ENCODE measurements at places on chromosomes 16 and 17.

DNA sequence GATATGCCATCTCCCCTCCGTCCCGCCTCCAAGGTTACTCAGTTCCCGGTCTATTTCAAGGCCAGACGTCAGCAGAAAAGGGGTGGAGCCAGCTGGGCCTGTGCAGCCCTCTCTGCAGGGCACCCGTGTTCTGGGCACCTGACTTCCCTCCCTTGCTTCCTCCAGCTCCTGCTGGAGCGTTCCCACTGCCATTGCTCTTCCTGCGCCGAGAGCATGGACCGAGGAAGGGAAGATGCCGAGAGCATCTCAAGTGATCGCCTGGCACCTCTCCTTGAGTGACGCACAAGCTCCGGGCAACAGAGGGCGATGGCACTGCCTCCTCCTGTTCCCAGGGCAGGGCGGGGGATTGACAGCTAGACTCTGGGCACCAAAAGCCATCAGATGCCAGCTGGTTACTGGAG, 29.4 kb upstream of the NAT9 start:
- DNase-seq = no peak

DNA sequence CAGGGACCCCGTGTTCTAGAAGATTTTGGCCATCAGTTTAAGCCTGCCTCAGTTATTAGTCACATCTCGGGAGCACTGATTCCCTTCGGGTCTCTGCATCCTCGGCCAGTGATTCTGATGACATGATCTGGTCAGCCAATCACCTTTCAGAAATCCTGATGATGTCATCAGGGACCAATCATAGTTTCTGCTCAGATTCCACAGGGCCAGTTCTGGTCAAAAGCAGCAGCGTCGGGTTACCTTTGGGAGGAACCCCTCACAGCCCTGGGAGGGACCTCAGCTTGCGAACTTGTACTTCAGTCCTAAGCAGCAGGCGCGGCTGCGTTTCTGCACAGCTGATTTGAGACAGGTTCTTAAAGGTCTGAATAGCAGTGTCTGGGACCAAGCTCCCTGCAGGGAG, 13.9 kb downstream of the KDM8 start:
- DNase-seq = no peak

GRCh38 chr16:72859581-72859980, 188.3 kb downstream of the ZFHX3 start:
- no peak for DNase-seq

GRCh38 chr17:64398320-64398719, 7.7 kb upstream of the PECAM1 start:
- no peak for DNase-seq

GRCh38 chr17:4807605-4808377, 839 bp downstream of the PLD2 start:
- DNase-seq = no peak

DNA sequence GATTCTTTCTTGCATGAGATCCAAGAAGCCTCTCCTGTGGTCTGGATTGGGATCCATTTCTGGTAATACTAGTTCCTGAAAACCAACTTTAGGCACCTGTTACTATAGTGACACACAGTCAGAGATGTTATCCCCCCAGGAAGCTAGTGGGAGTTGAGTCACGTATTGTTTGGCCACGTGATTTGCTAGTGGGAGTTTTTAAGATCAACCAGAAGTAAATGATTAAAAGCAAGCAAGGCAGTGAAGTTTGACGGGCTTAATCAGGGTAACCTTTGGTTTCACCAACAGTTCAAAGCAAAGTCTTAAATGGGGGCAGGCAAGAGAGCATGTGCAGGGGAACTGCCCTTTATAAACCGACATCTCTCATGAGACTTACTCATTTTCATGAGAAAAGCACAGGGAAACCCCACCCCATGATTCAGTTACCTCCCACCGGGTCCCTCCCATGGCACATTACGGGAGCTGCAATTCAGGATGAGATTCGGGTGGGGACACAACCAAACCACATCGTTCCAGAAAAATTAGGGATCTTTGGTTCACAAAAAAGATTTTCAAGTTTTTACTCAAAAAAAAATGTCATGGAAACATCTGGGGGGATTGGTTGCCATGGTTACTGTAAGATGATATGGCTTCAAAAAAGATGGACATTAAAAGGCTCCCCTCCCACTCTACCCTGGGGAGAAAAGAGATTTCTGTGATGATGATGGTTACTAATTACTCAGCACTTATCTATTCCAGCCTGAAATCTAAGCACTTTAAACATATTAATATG, 483.1 kb upstream of the ERCC4 start:
- no peak for DNase-seq

GRCh38 chr16:64184156-64184555, 937.7 kb downstream of the CDH11 start:
- no peak for DNase-seq

GRCh38 chr17:62024866-62025265, 40.2 kb downstream of the MED13 start:
- no peak for DNase-seq

GRCh38 chr17:65407017-65407416, 154.4 kb downstream of the AXIN2 start:
- no peak for DNase-seq

DNA sequence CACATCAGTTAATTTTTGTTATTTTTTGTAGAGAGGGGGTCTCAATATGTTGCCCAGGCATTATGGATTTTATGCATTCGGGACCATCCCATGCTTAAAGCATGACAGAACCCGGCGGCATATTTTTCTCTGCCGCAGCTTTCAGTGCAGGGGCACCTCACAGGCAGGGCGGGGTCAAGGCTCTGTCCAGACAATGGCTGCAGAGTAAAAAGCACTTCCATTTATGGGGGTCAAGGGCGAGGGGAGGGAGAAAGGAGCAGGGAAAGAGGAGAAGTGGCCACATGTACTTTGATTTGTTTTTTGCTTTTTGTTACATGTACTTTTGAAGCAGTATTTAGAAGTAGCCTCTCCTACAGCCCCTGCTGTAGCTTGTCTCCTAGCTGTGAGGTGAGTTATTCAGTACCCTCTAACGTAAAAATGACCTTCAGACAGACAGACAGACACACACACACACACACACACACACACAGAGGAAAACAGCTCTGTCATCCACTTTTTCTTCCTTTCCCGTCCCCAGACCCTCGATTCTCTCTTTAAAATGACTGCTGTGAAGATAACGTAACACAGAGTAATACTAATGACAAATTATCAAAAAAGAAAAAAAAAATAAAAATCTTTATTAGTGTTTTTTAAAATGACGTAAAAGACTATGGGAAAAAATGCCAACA, 856 bp upstream of the SCPEP1 start:
- DNase-seq = no peak

DNA sequence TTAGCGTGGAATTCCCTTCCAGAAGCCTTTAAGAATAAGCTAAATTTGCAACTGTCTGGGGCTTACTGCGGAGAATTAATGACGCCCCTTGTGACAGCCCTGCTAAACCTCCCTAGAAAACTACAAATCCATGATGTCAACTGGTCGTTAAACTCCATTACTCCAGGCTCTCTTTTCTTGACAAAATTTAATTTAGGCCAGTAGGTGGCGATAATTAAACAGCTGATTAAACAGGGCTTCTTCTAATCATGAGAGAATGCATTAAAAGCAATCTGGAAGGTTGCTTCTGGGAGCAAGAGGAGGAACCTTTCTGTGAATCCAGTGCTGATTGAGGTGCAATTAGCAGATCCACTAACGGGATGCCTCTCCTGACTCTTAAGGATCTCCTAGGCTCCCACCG, 8.1 kb upstream of the NLRP1 start:
- peak; percentile 37 for DNase-seq

- DNase-seq = no peak
These were observed 26.0 kb downstream of the TBX4 start for GRCh38 chr17:61478026-61478789.

DNA sequence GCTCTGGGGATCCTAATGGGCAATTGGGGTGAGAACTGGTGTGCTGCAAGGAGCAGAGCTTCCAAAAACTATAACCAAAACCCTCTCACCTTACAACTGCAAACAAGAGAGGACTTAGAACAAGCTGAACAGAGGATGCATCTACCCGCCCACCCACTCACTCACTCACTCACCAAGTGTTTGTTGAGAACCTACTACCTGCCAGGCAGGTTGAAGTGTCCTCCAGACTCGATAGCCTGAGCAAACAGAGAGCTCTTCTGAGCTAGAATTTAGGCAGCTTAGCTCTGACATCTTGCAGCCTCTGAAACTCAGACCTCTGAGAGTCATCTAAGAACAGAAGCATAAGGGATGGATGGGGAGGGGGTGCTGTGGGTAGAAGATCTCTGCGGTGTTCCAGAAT, 41.2 kb downstream of the CACNG3 start:
- DNase-seq = no peak

GRCh38 chr17:75910699-75911098, 6.0 kb upstream of the MRPL38 start:
- DNase-seq = peak; percentile 19

GRCh38 chr17:80970044-80970761, 21.4 kb upstream of the CHMP6 start:
- DNase-seq = no peak

DNA sequence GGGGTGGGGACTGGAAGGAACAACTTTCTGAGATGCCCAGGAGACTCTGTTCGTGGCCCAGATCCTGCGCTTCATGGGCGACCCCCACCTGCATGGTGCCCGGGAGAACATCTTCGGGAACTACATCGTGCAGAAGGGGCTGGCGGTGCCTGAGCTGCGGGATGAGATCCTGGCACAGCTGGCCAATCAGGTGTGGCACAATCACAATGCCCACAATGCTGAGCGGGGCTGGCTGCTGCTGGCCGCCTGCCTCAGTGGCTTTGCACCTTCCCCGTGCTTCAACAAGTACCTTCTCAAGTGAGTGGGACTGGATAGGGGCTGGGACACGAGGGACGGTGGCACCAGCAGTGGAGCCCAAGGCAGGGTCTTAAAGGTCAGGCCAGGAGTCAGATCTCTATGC, 37.3 kb downstream of the MYO15A start:
- no peak for DNase-seq

- peak; percentile 79 for DNase-seq
These were observed 22.7 kb downstream of the PEMT start for GRCh38 chr17:17568772-17569195.

GRCh38 chr16:11152677-11153331, 103.2 kb downstream of the SOCS1 start:
- no peak for DNase-seq

DNA sequence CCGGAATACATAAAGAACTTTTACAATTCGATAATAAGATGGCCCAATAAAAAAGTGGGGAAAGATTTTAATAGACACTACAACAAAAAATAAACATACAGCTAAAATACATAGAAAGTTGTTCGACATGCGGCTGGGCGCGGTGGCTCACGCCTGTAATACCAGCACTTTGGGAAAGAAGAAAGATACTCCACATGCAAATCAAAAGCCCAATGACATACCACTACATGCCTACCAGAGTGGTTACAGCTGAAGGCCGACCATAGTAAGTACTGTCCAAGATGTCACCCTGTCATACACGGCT, 9.3 kb downstream of the PRCD start:
- DNase-seq = no peak

GRCh38 chr17:4836221-4836620, 3.1 kb downstream of the MINK1 start:
- DNase-seq = no peak

DNA sequence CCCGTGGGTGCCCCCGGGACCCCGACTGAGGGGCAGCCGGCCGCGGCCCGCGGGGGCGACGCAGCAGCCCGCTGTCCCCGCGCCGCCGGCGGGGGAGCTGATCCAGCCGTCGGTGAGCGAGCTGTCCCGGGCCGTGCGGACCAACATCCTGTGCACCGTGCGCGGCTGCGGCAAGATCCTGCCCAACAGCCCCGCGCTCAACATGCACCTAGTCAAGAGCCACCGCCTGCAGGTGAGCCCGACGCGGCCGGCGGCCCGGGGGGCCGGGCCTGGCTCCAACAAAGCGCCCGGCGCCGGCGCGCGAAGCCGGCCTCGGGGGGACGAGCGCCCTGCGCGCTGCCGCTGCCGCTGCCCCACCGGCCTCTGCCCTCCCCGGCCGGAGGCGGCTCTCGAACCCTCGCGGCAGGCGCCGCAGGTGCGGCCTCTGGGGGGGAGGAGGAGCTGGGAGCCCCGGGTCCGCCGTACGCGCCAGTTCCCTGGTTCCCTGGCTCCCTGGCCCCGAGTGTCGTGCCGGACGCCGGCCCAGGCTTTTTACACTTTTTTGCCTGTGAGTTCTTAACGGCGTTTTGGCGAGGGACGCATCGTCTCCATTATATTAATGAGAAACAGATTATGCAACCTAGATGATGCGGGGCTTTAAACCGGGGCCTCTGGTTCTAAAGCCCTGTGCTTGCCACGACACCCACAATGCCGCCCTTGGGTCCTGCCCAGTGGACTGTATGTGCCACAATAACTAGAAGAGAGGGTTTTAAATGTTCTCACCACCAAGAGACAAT, 521 bp downstream of the ATMIN start:
- no peak for DNase-seq

DNA sequence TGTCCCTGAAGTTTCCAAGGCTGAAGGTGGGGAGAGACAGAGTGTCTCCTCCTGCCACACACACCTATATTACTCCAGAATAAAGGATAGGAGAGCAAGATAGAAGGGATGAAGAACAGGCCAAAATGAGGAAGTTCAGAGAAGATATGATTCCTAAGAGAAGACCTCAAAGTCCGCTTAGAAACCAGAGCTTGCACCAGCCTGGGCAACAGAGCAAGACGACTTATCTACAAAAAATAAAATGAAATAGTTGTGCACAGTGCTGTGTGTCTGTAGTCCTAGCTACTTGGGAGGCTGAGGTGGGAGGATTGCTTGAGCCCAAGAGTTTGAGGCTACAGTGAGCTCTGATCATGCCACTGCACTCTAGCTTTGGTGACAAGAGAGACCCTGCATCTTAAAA, 128.2 kb downstream of the HS3ST3B1 start:
- DNase-seq = no peak

- DNase-seq = peak; percentile 72
These were observed 723 bp upstream of the SPAG5 start for GRCh38 chr17:28599311-28600184.

GRCh38 chr16:89281829-89282228, 64.3 kb downstream of the ZNF778 start:
- DNase-seq = no peak

- DNase-seq = no peak
These were observed 62.7 kb downstream of the GAS7 start for GRCh38 chr17:10135539-10136257.

DNA sequence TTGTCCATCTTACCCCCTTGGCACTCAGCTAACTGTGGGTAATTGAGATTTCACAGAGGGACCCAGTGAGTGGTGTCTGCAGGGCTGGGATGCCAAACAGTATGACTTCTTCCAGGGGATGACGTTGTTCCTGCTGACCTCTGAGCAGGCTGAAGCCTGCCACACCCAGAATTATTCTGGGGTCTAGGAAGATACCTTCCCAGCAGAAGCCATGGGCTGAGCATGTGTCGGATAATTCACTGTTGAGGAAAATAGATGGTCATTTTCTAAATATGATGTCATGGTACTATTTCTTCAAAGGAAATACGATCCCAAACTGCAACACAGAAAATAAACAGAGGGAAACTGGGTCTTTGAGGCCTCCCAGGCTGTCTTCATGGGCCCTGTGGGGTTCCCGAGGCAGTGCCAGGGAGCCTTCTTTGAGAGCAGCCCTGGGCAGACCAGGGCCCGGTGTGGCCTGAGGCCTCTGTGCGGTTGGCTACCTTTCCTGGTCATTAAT, 17.4 kb downstream of the WNT9B start:
- no peak for DNase-seq

GRCh38 chr17:61312406-61313295, 87.0 kb upstream of the TBX2 start:
- no peak for DNase-seq

All from SHP77 treated with DMSO at 0.1 percent for 48 hours (cell line).